Activated CD8-positive, alpha-beta memory T cell treated with anti-CD3 and anti-CD28 coated beads for 1 hour (primary cell): ENCODE measurements at places on chromosomes 7 and 10.

- no peak for DNase-seq
Observed at GRCh38 chr10:95798096-95798855, 42.3 kb downstream of the ENTPD1 start.

GRCh38 chr7:33886149-33886623 lies 19.2 kb upstream of the BMPER start:
- no peak for DNase-seq

DNA sequence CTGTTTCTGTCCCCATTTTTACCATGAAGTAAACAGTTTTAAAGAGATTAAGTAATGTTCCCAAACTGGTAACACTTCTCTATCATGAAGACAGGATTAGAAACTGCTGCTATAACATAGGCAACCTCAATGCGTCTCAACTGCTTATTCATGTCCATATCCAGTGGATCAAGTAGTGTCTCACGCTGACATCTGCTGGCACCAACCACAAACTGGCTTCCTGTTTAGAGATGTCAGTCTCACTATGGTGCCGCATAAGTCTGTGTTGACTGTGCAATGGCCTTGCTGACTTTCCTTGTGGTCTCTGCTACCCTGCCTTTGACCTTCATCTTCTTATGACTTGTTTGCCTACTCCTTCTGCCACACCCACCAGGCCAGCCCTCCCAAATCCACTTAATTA lies 369.6 kb upstream of the DPP6 start:
- DNase-seq, result no peak

- DNase-seq, result no peak
Observed at GRCh38 chr10:132344386-132344785, 12.4 kb downstream of the LRRC27 start.

DNA sequence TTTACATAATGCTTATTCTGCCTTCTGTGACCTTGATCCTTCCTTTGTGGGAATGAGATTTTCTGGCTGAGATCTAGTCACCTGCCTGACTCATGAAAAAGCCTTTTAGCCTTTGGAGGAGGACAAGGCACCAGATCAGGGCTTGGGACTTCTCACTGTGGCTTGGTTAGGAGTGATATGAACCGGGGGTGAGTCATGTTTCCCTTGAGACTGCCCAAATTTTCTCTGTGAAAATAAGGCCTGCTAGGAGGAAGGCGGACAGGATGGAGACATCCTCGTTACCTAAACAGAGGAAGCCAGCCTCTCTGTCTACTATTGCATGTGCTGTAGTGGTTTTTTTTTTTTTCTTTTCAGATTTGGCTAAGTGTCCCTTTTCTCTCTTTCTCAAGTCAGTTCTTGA lies 57.8 kb downstream of the EVX1 start:
- no peak for DNase-seq

DNA sequence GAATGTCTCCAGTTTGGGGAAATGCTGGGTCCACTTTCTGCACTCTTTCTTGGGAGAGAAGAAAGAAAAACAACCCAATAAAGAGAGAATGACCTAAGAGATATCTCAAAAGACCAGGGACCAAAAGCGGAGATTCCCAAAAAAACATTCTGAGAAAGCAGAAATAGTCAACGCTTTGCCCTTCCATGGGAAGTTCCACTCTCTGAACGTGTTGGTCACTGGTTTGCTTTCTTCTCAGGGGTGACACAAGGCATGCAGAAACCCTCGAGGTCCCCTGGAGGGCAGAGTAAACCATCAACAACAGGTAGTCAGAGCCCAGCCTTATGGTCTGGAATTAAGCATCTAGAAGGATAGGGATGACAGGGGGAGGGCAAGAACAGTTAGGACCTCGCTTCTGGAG lies 26.2 kb upstream of the AOAH start:
- no peak for DNase-seq

- no peak for DNase-seq
Observed at GRCh38 chr10:30637881-30638467, 8.4 kb upstream of the LYZL2 start.

- DNase-seq, result no peak
Observed at GRCh38 chr7:135575296-135575695, 17.6 kb downstream of the NUP205 start.

DNA sequence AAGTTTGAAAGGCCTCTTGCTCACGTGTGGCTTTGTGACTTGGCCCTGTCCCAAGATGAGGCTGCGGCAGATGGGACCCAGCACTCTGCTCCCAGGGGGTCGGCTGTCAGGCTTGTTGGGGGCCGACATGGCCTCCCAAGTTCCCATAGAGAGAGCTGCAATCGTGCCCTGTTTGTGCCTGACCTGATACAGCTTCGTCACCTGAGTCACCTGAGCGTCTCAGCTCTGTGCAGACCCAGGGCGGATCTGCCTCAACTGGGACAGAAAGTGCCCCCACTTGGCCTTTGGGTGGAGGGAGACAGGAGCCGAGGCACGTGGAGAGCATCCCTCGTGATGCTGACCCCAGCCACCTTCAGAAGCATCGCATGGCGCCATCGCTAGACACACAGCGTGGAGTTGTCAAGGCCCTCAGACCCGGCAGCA lies 21.7 kb downstream of the PAPOLB start:
- no peak for DNase-seq

- no peak for DNase-seq
Observed at GRCh38 chr7:133804127-133804526, 323.0 kb upstream of the LRGUK start.

GRCh38 chr10:121064491-121064890 lies 213.3 kb downstream of the WDR11 start:
- no peak for DNase-seq

GRCh38 chr7:30713392-30713791 lies 31.1 kb upstream of the CRHR2 start:
- no peak for DNase-seq

GRCh38 chr7:757741-758163 lies 30.7 kb upstream of the PRKAR1B start:
- DNase-seq, result no peak

GRCh38 chr10:99855479-99856071 lies 73.1 kb downstream of the ABCC2 start:
- no peak for DNase-seq

DNA sequence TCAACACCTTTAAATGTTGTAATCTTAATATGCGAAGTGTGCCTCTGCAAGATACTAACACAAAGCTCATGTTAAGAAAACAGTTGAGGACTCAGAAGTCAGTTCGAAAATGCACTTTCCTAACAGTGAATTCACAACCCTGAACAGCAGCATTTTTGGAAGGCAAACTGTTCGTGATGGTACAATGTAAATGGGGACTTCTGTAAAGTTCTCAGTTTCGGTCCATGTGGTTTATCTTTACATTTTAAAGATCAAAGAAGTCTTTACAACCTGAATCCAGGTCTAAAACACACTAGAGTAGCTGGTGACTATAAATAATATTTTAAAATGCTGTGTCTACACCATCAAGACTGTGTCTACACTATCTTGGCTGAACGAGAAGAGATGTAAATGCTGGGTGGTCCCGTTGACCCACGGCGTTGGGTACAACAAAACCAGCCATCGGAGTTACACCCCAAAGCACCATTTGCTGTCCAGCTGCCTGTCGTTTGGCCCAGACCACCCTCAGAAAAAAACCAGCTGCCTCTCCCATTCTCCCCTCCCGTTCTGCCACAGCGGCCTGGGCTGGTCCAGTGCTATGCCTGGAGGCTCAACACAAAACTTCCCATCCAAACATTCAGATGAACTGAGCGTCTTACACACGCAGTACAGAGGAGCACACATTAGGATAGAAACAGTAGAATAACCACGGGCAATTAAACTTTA lies 42.9 kb downstream of the MKI67 start:
- DNase-seq, result no peak

DNA sequence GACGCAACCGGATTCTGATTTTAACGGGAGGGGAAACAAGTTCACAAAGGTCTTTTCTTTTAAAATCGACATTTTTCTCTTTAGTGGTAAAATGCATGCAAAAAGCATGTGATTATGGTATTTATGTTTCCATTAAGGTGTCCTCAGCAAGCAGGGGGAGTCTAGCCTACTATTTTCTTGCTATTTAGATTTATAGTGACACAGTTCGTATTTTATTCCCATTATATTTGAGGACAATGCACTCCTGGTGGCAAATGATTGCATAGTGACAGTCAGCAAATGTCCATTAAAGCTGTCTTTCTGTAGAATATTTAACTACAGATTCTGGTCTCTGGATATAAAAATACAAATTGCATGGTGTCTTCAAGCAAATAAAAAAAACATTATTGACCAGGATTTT lies 554.2 kb downstream of the PARD3 start:
- DNase-seq, result no peak

GRCh38 chr10:42734536-42734935 lies 48.1 kb upstream of the BMS1 start:
- DNase-seq, result no peak

GRCh38 chr10:124497196-124497881 lies 35.7 kb downstream of the LHPP start:
- DNase-seq, result no peak

DNA sequence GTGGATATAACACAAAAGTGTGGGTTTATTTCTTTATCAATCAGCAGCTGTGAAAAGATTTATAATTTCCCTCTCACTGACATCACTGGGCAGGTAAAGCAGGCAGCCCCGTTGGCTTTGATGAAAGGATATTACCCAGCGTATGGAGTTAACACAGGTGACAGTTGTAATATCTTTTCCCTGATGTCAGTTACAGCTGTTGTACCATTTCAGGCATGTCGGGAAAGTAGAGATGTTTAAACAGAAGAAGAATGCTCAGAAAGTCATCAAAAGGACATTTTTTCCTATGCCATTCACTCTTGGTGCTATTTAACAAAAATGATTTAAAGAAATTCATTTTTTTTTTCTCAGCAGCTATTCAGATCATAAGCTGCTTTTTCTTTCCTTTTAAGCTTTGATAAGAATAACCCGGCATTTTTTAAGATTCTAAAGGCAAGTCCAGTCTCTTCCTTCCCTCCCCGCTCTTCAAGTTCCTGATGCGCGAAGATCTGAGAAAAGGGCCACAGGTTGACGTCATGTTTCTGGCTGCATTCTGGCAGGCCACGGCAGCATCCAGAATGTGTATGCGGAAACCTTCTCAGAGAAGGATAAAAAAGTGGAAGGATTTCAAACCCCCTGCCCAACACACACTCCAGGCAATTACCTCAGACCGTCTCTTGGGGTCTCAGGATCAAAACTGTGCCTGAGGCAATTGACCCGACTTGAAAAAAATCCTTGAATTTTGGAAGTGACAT lies 32.5 kb upstream of the ADAM12 start:
- no peak for DNase-seq

GRCh38 chr7:129646369-129647021 lies 35.0 kb downstream of the NRF1 start:
- DNase-seq, result no peak

DNA sequence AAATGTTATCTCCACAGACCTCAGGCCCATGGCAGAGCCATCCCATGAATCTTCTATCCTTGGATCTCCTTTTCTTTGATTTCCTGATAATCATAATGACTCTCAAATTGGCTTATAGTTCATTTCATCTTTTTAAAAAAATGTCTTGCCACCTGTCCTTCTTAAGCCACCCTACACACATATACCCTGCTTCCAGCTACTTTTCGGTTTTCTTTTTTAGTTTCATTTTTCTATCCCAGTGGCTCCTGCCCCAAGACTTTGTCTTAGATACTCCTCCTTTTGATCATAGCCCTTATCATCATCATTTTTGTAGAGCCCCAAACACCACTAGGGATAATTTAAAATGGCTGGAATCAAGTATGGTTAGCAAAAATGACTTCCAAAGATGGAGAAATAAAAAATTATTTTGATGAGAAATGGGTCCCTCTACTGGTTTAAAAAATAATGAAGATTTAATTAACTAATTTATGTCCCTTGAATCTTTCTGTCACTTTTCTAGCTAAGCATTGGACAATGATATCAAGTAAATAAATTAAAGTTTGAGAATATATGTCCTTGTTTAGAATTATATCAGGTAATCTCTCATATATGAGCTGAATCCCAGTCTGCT lies 277.3 kb upstream of the SEMA3D start:
- DNase-seq, result no peak

DNA sequence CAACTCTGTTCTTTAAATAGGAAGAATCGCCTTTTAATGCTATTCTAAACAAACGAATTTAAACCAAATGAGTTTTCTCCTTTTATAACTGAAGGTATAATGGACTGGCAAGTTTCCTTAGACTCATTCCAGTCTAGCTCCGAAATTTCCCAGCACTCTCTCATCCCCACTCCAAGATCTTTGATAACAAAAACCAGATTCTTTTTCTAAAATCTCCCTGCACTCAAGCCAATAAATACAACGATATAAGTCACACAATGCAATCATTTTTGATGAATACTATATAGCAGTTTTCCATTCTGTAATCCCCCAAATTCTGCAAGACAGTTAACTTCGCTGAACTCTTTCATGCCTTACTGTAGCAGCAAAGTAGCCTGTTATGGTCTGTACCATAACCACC lies 1.9 kb downstream of the OGA start:
- no peak for DNase-seq

- DNase-seq, result no peak
Observed at GRCh38 chr7:116554436-116554835, 29.6 kb downstream of the CAV1 start.

DNA sequence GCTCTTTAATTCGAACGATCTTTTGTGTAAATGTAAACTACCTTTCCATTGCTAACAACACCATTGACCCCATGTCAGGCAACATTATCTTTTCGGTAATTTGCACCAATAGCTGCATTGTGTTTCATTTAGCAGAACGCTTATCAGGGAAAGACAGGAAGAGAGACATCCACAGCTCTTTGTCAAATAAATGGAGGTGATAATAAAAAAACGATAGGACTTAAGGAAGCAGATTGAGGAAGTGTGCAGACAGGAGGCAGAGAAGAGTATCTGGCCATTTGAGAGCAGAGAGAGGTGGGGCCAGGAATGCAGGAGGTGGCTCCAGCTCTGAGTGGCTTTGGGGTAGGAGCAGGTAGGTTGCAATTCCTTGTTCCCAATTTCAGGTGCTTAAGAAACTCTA lies 37.5 kb upstream of the ADARB2 start:
- no peak for DNase-seq

DNA sequence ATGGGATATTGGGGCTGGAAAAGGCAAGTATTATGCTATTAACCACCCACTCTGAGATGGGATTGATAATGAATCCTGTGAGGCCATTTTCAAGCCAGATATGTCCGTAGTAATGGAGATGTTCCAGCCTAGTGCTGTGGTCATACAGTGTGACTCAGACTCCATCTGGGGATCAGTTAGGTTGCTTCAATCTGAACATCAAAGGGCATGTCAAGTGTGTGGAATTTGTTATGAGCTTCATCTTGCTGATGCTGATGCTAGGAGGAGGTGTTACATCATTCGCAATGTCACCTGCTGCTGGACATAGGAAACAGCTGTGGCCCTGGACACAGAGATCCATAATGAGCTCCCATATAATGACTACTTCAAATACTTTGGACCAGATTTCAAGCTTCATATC lies 144.7 kb downstream of the PLCE1 start:
- DNase-seq, result no peak

DNA sequence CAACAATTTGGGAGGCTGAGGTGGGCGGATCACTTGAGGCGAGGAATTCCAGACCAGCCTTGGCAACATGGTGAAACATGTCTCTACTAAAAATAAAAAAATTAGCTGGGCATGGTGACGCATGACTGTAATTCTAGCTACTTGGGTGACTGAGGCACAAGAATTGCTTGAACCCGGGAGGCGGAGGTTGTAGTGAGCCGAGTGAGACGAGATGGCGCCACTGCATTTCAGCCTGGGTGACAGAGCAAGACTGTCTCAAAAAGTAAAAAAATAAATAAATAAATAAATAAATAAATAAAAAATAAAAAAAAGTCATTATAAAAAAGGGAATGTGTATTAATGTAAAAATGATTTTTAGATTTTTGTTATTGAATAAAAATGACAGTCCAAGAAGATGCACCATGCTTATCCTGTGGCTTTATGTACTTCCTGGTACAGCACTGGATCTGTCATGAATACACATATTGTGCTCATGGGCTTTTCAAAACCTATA lies 658.8 kb upstream of the LRRN3 start:
- no peak for DNase-seq
